ENCODE measurements at places on chromosomes 7 and 10. TPM values are rescaled to one million over a fixed set of nuclear protein-coding genes. Genes with fewer than 3 reads are reported as not detected.

- no peak for DNase-seq
Measured at GRCh38 chr10:72009425-72010081, 45.4 kb downstream of the CHST3 start.

DNA sequence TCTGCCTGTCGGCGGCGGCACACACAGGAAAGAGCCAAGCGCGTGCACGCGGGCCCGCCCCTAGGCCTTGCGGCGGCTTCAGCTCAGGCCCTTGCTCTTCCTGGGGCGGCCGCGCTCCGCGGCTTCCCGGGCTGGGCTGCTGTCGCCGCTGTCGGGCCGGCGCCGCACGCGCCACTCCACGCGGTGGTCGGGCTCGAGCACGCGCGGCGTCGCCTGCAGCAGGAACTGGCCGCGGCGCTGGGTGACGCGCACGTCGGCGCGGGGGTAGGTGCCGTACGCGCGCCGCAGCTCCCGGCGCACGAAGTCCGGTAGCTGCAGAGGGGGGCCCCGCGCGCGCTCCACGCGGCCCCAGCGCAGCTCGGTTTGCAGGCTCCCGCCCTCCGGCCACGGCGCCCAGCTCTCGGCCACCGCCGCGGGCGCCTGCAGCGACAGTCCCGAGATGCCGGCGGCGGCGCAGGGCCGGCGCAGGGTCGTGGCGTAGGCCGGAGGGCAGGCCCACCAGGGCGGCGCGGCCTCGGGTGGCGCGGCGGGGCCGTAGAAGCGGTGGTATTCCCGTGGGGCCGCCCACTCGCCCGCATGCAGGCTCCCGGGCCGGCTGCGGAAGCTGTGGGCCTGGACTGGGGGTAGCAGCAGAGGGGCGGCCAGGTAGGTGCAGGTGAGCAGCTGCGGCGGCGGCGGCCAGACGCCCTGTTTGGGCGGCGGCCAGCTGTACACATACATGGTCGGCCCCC is 804 bp downstream of the C10orf95 start:
- peak; percentile 95 for DNase-seq

DNA sequence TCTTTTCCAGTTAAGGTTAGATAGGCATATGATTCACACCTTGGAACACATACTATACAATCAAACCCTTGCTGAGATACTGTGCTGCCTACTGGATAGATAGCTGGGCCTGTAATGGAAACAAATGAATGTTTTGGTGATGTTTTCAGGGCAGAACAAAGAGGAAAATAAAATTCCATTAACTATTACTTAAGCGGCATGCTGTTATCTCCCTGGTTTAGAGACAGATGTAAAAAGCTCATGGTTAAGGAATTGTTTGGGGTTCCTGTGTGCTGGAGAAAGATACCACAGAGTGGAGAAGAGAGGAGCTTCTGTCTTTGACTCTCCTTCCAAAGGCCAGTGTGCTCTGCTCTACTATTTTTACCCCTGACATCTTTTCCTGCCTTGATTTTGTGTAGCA is 341.1 kb downstream of the PLXDC2 start:
- no peak for DNase-seq

The ACSM6 gene
- not detected for total RNA-seq

DNA sequence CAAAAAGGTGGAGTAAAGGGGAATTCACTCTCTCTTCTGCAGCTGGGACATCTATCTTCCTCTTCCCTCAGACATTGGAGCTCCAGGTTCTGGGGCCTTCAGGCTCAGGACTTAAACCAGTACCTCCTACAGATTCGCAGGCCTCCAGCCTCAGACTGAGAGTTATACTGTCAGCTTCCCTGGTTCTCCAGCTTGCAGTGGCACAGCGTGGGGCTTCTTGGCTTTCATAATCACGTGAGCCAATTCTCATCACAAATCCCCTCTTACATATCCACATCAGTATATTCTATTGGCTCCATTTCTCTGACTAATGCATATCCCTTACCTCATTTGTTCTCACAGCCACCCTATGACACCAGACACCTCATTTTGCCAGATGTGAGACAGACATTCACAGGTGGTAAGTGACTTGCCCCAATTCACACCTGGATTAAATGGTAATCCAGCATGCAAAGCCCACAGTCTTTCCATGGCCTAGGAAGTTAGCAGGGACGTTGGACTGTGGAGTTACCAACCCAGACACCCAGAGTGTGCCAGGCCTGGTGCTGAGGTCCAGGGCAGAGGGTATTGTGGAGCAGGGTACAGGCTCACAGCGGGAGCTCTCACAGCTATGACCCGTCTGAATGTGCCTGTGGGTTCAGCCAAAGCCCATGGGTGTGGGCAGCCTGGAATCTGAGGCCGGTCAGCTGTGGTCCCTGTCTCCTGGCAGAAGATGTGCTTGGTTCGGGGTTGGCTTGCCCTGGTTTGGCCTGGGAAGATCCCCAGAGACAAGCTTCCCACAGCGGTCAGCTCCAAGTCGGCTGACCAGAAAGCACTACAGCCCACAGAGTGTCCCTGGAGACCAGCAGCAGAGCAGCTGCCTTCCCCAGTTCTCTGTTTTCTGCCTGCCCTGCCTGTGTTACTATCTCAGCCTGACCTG is 18.4 kb upstream of the ZCCHC24 start:
- DNase-seq: no peak

The RAMP3 gene
- not detected for total RNA-seq

- no peak for DNase-seq
Measured at GRCh38 chr7:15399441-15399840, 162.4 kb downstream of the AGMO start.

DNA sequence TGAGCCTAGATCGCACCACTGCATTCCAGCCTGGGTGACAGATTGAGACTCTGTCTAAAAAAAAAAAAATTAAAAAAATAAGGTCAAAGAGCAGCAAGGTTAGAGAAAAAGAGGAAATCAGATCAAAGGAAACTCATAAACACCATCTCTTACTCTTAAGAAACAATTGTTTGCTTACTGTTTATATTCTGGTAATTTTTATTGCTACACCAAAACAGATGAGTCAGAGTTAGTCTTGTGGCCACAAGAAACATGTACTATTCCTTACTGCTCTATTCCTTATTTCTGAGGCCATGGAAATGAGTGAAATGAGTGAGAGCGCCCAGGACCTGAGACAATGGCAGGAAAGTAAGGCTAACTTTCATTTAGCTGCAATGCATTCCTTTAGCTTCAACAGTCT is 387.3 kb downstream of the HPSE2 start:
- DNase-seq: no peak

DNA sequence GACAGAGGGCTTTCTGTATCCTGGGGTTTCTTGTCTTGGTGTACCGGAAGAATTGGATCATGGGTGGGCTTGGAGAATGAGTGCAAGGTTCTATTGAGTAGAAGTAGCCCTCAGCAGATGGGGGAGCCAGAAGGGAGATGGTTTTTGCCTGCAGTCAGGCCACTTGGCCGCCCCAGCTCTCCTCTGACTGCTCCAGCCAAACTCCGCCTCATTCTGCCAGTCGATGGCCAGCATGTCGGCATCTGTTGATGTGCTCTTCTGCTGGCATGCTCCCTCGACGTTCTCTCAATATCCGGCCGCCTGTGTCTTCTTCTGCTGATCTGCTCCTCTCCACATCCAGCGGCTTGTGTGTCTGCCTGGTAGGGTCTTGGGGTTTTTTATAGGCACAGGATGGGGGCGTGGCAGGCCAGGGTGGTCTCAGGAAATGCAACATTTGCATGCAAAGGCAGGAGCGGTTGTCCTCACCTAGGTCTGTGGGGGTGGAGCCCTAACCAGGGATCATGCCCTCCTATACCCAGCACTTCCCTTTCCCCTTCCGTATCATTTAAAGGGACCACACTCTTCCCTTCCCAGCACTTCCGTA is 40.2 kb upstream of the TNS3 start:
- DNase-seq: no peak

The SDK1 gene
- 0.20 TPM for total RNA-seq

- DNase-seq: no peak
Measured at GRCh38 chr7:24827589-24827988, 70.3 kb upstream of the GSDME start.

DNA sequence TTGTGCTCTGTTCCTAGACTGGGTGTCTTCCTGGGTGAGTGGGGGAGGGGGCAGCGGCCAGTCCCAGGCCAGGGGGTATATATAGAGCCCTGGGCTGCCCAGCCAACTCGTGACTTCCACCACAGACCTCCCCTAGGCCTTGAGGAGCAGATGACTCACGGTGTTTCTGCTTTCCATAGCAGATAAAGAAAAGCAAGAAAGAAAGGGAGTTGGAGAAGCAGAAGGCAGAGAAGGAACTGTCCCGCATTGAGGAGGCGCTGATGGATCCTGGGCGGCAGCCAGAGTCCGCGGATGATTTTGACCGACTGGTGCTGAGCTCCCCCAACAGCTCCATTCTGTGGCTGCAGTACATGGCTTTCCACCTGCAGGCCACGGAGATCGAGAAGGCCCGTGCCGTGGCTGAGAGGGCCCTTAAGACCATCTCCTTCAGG is 10.1 kb downstream of the CALHM2 start:
- DNase-seq: no peak

DNA sequence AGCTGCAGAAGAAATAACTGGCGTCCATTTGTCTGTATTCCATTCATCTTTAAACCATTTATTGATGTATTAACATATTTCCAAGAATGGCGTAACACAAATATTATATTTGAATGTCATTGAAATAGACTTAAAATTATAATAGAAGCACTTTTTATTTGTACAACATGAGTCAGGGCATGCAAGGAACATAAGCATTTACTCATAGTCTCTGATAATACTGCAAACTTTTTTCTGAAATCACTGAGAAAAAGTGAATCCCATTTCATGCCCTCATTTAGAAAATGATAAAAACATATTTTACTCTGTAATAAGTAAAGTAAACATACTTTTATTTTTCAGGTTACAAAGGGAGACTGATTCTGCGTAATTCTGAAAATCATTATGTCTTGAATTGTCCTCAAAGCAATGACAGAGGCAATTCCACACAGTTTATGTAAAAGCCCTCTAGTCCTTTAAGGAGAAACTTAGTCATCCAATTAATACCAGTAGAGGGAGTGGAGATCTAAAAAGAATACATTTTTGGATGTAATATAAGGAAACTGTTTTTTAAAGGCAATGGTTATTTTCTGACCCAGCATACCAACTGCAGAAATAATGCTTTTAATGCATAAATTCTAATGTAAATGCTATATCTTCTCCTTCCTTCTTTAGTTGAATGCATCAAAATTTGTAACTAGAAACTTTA is 58.1 kb downstream of the AGMO start:
- DNase-seq: no peak

DNA sequence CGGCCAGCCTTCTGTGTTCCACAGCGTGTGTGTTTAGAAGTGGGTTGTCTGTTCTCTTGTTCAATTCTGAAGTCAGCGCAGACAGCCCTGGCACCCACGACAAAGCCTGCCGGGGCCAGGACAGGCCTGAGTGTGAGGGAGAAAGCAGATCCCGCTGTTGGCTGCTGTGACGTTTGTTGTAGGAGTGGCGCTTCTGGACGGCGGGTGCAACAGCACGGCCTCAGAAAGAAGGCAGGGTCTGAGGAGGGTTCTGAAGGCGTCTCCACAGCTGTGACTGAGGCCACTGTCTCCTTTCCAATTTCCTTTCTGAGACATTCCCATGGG is 76.2 kb downstream of the VIPR2 start:
- no peak for DNase-seq

GRCh38 chr7:42886893-42887505 is 24.9 kb downstream of the C7orf25 start:
- DNase-seq: no peak

- no peak for DNase-seq
Measured at GRCh38 chr10:61857746-61858145, 43.8 kb upstream of the ARID5B start.

The CREB5 gene
- total RNA-seq: not detected

DNA sequence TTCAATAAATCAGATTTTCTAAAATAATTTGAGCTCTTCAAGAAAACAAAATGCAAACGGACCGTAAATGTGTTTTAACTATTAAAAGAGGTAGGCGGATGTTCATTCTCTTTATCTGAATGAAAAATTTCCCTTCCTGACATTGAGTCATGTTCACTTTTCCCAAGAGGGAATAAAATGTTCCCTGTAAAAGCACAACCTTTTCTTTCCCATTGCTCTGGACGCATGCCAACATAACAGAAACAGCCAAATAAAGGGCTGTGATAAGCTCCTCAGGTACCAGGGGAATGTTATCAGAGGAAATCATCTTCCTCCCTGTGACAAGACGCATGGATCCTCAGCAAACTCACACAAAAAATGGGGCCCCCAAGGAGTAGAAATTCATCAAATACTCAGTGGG is 251.8 kb downstream of the MTERF1 start:
- no peak for DNase-seq

DNA sequence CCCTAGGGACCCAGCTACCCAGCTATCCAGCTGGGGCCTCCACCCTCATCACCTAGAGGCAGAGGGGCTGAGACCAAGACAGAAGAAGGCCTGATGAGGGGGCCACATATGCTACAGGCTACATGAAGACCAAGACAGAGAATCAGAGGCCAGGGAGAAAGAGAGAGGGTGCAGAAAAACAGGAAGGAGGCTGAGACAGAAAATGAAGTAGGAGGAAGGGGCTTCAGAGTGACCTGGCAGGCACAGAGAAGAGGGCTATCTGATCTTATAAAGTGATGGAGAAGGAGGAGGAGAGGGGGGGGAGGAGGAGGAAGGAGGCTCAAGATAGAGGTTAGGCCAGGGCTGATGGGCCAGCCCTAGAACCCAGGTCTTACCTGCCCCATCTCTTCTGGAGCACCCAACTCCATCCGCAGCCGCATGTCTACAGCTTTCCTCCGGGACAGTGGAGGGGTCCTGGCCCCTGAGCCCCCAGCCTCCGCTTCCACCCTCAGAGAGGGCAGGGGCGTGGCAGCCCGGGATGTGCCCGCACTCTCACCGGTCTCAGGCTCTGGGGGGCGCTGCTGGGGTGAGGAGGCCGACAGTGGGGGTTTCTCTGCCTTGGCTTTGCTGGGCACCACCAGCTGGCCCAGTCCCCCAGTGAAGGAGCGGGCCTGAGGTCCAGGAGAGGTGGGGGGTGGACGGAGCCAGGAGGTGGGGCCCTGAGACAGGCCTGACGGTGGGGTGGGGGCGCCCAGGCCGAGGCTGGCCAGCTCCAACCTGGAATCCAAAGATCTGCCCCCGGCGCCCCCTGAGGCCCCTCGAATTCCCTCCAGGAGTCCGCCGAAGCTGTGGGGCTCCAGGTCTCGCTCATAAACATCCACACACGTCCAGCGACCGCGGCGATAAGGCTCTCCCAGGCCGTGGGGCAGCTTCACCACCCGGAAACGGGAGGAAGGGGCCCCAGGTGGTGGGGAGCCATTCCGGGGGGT is 1.8 kb downstream of the TSC22D4 start:
- peak; percentile 75 for DNase-seq

GRCh38 chr10:45404087-45404769 is 30.2 kb downstream of the ALOX5 start:
- DNase-seq: no peak

Data from activated naive CD8-positive, alpha-beta T cell treated with anti-CD3 and anti-CD28 coated beads, Interleukin-2, amount 10 ng/mL, durations not matched to agents 7 days and 5 days (primary cell).